ENCODE measurements at places on chromosomes 13 and 19.
A peak's percentile ranks its signal among the peaks of the same experiment; 100 is the strongest.

- ATAC-seq = no peak
Measured at GRCh38 chr13:29418026-29418425, 177.5 kb downstream of the SLC7A1 start.

DNA sequence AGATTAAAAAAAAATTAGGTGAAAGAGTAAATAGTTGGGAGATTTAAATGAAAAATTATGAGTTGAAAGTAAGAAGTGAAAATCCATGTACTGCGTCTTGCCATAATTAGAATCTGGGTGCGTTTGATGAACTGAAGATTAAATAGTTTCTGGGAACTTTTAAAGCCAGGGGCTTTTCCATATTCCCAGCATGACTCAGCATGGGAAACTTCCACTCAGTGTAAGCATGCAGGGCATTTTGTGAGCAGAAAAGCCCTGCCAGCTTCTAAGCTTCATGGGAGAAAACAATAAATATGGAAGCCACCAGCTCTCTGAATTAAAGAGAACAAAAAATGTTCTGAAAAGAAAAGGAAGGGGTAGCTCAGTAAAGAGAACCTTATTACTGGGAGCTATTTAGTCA, 62.0 kb upstream of the EDNRB start:
- ATAC-seq = no peak

DNA sequence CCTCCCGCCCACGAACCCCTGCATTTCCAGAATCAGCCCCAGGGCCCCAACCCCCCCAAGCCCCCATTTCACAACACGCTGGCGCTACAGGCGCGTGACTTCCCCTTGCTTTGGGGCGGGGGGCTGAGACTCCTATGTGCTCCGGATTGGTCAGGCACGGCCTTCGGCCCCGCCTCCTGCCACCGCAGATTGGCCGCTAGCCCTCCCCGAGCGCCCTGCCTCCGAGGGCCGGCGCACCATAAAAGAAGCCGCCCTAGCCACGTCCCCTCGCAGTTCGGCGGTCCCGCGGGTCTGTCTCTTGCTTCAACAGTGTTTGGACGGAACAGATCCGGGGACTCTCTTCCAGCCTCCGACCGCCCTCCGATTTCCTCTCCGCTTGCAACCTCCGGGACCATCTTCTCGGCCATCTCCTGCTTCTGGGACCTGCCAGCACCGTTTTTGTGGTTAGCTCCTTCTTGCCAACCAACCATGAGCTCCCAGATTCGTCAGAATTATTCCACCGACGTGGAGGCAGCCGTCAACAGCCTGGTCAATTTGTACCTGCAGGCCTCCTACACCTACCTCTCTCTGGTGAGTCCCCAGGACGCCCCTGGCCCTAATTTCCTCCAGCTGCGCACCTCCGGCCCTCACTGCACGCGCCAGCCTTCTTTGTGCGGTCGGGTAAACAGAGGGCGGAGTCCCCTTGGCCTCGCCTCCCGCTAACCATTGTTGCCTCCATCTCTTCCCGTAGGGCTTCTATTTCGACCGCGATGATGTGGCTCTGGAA, at the start of gene FTL:
Gene FTL (plus strand): TSS at position 270 of the 766 bp plus-strand sequence. CDS start 199 bp downstream, at position 469.
- peak; percentile 80 for ATAC-seq

DNA sequence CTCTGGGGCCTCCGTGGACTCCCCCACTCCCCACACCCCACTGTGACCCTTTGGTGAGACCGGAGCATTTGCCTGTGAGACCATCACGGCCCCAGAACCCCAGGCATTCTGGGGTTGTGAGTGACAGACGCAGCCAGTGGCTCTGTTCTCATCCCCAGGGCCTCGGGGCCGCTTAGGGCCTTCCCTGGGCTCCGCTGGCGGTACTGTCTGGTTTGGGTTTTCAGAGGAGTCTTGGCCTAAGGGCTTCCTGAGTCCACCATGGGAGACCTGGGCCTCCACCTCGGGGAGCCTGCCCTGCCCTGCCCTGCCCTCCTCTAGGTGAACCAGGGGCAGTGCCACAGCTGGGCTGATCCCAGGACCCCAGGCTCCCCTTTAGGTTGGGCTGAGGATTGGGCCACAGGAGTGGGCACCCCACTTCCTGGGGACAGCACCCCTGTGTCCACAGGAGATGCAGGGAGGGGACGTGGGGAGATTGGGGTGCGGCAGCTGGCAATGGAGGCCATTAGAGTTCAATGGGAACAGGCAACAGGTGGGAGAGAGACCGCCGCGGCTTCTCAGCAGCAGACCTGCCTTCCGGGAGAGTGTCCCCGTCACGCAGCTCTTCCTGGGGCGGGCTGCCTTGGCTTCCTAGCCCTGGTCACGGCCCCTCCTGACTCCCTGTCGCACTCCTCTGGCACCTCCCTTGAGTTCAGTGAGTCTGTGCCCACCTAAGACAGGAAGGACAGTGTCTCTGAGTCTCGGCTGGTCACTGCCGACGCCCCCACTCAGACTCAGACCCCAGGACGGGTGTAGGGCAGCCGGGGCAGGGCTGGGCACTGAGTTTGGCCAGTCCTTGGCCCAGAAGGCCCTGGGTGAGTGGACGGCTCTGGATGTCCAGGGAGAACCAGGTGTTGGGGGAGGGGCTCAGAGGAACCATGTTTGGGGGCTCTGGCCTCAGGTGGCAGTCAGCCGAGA, 164.1 kb downstream of the KDM4B start:
- ATAC-seq = no peak

GRCh38 chr19:14369399-14370168, 11.7 kb upstream of the ADGRE5 start:
- peak; percentile 81 for ATAC-seq

GRCh38 chr13:25668345-25668744, 296.6 kb downstream of the ATP8A2 start:
- no peak for ATAC-seq

GRCh38 chr13:62931853-62932252, 1516.2 kb upstream of the PCDH20 start:
- ATAC-seq = no peak

- ATAC-seq = no peak
Measured at GRCh38 chr13:78409172-78409571, 194.2 kb downstream of the POU4F1 start.

All from activated CD4-positive, CD25-positive, alpha-beta regulatory T cell treated with anti-CD3 and anti-CD28 coated beads, Interleukin-2, amount 50 U/mL, for 24 hours (primary cell).